ENCODE measurements at places on chromosomes 4 and X.

DNA sequence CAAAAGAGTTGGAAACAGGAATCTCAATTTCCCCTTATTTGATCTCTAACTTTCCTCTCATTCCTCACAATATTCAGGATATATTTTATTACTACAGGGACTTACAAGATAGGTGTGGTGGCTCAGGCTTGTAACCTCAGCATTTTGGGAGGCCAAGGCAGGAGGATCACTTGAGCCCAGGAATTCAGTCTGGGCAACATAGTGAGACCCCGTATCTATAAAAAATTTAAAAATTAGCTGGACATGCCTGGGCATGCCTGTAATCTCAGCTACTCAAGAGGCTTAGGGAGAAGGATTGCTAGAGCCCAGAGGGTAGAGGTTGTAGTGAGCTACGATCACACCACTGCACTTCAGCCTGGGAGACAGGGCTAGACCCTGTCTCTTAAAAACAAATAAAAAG lies 200.4 kb downstream of the CAMK2D start:
- DNase-seq, result no peak

GRCh38 chrX:126985027-126985426 lies 165.5 kb downstream of the PRR32 start:
- no peak for DNase-seq

DNA sequence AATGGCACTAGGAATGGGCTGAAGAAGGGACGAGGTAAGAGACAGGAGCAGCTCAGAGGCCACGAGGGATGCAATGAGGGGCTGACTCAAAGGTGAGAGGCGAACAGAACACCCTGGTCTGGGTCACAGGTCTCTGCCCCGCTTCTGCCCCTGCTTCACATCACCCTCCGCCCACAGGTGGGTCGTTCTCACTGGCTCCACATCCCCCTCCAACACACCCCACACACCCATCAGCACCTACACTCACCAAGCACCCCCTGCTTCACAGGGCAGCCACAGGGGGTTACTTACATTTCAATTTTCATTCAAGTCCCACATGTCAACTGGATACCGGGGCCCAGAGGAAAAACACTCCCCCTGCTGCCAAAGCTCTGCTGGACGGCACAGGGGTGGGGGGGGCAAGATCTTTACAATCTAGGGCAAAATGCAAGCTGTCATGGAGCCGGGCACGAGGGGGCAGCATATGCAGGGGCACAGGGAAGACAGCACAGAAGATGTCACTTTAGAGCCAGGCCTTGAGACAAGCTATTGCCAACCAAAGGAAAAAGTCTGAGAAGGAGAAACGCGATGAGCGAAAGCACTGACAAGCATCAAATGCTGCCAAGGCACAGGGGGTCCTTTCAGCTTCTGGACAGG lies 94.0 kb downstream of the AFAP1 start:
- DNase-seq, result no peak

DNA sequence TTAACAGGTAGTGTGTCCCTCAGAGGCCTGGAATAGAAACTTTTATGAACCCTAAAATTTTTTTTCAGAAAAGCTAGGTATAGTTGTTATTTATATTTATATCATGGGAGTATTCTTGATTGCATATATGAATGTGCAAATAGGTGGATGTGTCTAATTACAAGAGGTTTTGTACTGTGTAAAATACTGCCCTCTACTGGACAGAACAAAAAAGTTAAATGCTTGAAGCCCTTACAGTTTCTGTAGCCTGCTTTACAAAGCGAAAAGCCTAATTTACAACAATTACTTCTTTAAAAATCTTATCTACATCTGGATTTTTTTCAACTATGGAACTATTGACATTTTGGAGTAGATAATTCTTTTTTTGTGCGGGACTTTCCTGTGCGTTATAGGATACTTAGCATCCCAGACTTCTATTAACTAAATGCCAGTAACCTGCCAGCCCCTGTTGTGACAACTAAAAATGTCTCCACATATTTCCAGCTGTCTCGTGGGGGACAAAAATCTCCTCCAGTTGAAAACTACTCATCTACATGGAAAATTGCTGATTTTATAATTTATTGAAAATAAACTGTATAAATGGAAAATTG lies 35.1 kb downstream of the ENPEP start:
- DNase-seq, result peak; percentile 58

DNA sequence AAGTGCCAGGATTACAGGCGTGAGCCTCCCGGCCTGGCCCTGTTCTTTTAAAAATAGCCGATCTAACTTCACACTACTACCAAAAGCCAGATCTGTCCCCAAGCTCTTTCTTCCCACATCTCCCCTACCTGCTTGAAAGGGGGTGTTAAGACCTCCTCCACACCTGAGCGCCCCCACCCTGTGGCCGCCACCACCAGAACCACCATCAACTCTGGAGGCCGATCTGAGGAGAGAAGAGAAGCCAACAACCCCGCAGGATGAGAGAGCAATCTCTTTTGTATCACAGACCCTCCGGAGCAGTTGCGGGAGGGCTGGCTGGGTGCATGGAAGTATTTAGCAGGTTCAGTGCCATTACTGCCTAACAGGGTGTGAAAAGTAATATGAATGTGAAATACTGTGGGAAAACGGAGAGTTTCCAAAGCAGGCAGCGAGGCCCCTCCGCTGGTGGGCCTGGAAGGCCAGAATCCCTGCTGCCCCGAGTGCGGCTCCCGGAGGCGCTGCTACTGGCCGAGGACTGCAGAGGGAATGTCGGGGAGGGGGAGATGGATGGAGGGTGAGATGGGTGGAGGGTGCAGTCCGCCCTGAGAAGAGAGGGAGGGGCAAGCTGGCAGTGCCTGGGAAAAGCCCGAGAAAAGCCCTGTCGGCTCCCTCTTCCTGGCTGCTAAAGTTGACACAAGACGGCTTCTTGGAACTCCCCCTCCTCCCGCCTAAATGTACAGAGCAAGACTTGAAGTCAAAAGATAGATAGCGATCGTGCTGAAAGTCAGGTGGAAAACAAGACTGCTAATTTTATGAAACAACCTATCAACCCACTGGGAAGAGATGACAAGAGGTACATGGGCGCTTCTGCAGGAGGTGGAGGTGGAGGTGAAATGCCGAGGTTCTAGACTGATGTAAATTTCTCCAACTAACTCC lies 22.3 kb downstream of the HAND2 start:
- no peak for DNase-seq

- DNase-seq, result peak; percentile 59
Observed at GRCh38 chrX:15856636-15857035, 2.0 kb upstream of the AP1S2 start.

- DNase-seq, result no peak
Observed at GRCh38 chr4:83104991-83105390, 9.5 kb downstream of the PLAC8 start.

GRCh38 chrX:123617007-123617406 lies 115.8 kb downstream of the THOC2 start:
- DNase-seq, result peak; percentile 20

DNA sequence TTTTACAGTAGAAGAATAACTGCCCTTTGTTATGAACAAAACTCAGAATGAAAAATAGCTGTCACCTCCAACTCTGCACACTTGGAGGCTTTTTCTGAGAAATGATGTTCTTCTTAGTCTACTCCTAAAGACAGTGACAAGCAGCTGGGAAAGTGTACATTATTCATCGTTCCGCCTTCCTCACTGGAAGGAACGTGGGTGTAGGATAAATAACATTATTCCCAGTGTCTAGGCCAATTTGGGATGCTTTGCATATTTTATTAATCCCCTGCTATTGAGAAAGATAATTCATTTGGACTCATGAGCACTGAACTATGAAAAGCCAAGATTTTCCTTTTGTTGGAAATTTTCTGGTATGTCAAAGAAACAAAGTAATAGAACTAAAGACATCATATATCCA lies 87.8 kb downstream of the VCX2 start:
- DNase-seq, result no peak
